ENCODE measurements at places on chromosomes 7 and 10.

DNA sequence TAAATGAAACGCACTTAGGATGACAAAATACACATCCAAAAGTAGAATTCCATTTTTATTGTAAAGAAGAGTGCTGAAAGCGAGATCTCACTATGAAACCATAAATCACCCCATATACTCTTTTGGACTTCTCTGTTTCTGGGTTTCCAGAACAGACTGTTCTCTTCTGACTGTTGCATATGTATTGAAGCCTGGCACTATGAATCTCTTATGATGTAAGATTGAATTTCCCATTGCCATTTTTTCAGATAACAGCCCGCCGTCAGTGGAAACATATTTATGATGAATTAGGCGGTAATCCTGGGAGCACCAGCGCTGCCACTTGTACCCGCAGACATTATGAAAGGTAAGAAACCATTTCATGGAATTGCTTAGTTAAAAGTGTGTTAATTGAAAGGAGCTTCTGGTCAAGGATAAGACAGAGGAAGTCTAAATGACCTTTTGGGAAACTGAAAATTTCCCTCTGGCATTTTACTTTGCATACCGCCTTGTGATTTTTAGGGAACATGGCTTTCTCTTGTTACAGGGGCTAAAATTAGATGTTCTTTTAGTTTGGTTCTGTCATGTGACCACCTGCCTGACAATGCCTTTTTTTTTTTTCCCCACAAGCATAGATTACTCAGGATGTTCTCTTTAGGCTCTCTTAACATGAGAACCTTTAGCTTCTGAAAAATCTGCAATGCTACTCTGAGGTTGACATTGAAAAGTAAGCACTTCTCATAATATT is 168.1 kb downstream of the ARID5B start:
- no peak for DNase-seq

GRCh38 chr7:133858311-133858710 is 268.8 kb upstream of the LRGUK start:
- no peak for DNase-seq

DNA sequence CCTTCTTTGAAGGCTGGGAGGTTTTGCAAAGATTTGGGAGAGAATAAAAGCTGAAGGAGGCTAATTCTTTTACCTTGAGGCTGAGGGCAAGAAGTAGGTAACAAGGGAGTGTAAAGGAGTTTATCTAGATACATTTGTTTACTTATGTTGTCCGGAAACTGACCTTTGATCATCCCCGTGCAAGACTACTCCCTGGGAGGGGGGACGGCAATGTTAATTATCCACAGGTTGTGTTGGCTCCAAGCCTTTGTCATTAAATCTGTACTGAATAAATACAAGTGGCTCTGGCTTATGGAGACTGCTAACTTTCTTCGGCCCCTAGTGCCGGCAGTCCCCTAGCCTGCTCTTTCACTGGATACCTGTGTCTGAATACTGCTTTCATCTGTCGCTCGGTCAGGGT is 1250.6 kb upstream of the LRRTM3 start:
- no peak for DNase-seq

DNA sequence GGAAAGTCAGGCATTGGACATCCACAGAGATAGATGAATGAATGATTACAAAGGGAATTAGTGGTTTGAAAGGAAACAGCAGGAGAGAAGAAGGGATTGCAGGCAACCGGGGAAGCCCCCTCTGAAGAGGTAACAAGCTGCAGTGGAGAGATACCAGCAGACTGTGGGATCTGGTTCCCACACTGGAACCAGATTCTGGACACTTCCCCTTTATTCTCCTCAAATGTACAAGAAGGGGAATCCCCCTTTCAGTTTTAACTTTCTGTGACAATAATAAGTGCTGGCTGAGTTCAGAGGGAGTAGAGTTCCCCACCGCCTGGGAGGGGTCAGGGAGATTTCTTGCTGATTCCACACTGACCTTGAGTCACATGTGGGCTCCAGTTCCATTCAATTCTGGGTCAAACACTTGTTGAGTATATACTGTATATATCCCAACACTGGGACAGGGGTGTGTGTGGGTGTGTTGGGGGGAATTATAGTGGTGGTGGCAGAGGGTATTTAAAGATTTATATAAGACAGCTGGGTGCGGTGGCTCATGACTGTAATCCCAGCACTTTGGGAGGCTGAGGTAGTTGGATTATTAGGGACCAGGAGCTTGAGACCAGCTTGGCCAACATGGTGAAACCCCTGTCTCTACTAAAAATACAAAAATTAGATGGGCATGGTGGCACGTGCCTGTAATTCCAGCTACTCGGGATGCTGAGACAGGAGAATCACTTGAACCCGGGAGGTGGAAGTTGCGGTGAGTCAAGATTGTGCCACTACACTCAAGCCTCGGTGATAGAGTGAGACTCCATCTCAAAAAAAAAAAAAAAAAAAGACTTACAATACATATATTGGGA is 16.5 kb upstream of the DDIT4 start:
- no peak for DNase-seq

DNA sequence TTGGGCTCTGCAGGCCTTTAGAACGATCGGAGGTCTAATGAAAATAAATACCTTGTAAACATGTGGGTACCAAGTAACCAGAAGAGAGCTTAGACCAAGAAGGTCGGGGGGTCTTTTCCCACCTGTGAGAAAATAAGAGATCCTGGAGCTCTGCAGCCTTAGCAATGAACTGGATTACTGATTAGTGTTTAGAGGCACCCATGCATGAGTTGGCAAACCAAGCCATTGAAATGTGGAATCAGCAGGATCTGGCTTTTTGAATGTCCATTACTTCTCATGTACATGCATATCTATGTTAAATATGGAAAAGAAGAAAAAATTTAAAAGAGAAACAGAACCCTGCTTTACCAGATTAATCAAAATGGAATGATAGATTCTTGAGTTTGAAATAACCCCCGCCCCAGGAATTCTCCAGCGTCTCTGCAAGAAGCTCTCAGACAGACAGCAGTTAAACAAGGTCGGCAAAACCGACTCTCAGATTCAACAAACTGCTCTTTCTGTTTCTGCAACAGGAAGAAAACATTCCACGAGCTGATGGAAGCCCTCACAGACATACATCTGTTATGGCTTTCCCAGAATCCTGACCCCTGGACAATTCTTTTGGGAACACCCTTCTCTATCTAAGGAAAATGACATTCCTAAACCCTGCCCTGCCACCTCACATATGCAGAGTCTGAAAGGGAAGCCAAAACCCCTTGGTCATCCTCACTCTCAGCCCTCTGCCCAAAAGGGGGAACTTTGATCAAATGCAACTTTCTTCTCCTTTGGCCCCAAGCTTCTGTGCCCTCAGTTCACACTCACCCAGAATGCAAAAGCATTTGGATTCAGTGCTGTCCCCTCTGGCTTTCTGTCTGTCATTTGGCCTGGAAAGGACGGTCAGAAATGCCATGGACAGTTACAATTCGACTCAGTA is 78.7 kb upstream of the EN2 start:
- no peak for DNase-seq

DNA sequence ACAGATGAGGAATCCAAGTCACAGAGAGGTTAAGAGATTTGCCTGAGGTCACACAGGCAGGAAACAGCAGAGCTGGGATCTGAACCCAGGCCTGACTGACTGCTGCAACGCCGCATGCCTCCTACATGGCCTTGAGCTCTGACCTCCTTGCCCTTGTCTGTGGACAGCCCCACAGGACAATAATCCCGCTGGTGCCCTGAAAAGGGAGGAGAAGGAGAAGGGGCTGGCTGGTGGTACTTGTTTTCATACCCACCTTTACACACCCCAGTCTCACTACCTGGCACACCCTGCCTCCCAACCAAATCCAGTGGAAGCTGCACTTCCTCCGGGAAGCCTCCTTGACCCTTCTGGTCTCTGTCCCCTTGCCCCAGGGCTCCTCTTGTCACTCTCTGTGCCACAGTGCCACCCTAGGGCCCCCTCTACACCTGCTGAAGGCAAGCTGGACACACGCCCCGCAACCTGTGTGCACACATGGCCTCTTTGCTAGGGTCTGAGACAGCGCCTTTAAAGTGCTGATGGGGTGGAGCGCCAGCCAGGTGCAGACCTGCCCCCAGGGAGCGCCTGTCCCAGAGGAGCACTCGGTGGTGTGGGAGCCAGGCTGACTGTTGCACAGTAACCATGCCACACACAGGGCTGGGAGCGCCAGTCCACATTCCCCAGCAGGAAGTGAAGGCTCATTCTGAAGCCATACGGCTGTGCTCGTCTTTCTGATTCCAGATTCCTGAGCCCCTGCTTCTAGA is 38.6 kb downstream of the ZCCHC24 start:
- DNase-seq, result no peak

GRCh38 chr10:3098689-3099088 is 31.3 kb downstream of the PFKP start:
- no peak for DNase-seq

- no peak for DNase-seq
Observed at GRCh38 chr10:102324061-102324460, 71.4 kb upstream of the NFKB2 start.

DNA sequence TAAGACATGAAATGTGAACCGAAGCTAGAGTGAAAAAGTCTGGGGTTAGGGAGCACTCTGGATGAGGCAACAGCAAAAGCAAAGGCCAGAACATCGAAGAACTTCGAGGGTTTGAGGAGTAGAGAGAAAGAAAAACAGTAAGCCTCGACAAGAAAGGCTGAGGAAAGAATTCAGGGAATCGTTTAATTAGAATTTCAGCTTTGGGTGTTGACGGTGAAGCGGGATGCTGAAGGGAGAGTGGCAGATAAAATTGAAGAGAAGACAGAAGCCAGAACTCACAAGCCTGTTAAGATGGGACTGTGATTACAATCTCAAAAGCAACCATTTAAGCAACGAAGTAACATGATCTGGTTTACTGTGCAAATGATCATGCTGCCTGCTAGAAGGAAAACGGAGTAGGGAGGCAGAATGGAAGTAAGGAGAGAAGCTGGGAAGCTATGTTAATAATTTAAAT is 2.1 kb downstream of the TRDMT1 start:
- peak; percentile 57 for DNase-seq

GRCh38 chr10:53754596-53755250 is 982.1 kb upstream of the MBL2 start:
- no peak for DNase-seq

- peak; percentile 16 for DNase-seq
Observed at GRCh38 chr10:111034598-111035310, 42.1 kb upstream of the ADRA2A start.

DNA sequence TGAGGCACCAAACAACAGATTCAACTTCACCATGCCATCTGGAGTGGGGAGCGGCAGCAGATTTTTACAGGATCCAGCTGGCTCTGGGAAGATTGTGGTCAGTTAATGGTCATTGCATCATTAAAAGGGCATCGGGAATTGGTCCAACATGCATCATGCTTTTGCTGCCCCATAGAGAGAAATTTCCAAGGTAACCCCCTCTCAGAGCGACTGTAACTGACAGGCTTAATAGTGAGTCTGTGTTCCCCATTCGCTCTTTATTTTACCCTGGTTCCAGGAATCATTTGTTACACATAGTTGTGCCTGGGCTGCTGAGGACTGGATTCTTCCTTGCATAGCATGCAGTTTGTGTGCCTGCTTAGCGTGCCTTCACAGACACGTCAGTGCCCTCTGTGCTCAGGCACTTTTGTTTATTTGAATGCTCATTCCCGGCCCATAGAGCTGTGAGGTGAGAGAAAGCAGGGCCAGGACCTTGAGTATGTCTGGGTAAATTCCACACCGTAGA is 49.9 kb downstream of the CDHR3 start:
- DNase-seq, result peak; percentile 60

DNA sequence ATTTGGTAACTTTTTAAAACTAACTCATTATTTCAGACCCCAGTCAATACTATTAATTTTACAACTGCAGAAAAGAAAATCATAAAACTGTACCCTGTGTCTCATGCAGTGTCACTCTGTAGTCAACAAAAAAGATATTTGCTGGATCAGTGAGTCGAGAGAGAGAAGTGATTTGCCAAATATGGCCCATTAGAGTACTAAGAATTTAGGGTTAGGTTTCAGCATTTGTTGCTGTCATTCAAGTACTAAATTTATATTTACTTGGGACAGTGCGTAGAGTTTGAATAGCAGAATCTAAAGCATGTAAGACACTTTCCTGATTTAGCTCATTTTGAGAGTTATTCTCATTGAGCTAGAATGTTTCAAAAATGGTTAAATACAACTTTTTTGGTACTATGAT is 38.9 kb downstream of the CACNA2D1 start:
- DNase-seq, result no peak

- DNase-seq, result no peak
Observed at GRCh38 chr10:11414314-11415038, 197.0 kb downstream of the USP6NL start.

DNA sequence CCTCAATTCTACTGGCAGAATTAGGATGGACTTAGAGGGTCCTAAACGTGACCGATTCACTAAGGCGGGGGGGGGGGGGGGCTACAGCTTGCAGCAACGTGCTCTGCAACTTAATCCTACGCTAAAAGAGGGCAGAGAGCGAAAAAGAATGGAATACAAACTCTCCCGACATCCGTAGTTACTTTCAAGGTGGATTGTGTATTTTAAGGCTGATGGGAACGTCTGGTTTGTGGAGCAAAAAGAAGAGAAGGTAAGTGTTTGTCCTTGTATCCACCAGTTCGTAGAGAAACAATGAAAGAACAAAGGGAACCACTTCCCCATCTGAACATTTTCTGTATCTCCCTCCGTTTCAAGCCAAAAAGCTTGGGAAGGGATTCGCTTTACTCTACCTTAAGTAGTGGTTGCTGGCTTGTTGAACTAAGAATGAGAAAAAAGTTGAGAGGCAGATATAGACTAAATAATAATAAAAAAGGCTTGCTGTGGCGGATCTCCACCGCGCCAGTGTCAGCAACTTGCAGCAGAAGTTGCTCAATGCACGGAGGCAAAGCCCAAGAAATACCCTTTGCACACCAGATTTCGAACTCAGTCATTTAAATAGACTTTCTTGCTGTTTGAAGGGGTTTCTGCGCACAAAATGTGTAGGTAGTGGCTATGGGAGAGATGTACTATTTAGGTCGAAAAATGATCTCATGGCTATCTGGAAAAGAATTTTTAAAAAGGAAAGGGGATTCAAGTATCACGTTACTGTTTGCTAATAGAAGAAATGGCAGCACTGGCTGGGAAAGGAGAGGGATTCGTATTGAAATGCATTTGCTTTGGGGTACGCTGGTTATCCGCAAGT is 736 bp downstream of the SKIDA1 start:
- peak; percentile 56 for DNase-seq

DNA sequence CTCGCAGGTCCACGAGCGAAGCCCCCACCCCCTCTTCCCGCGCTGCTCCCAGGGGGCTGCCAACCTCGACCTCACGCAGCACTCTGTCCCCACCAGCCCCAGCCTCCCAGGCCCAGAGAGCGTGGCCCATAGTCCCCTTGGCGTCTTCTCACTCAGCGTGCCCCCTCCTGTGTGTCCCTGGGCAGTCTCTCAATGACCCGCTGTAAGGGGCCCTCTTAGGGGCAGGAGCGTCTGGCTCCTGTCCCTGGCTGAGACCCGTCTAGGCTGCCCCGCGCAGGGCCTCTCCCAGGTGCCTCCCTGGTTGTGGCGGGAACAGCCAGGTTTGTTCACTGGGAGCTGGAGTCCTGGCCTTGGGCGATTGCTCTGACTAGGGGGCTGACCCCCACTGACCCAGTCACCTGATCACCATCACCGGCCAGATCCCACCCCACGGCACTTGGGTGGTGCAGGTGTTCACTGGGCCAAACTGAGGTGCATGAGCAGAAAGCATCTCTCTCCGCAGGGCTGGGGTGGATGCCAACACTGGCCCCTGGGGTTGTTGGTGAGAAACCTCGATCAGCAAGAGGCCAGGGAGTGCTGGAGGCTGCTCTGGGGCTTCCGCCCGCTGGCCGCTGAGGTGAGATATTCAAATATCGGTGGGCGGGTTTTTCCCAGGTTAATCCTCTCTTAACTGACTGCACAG is 12.6 kb upstream of the WDFY4 start:
- no peak for DNase-seq

GRCh38 chr7:81013083-81013817 is 94.4 kb upstream of the SEMA3C start:
- DNase-seq, result peak; percentile 68

Measured in fibroblast of upper back skin (primary cell).